ENCODE measurements at places on chromosomes 4 and X.

DNA sequence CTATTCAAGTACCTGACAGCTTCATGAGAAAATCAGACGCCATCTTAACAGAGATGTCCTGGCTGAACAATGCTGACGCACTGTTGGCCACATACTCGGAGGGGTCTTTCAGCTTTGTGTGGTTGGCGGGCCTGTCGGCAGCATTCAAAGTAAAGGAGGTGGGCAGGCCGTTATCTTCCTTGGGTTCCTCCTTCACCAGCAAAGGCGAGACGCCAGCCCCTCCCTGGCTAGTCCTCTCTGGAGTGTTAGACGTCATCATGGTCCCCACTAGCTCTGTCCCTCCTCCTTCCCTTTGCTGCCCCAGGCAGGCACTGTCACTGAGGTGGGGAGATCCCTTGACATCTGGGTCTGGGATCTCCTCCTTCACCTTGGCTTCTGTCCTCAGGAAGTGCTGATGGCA is 53.0 kb downstream of the ZNF827 start:
- DNase-seq, result no peak

- DNase-seq, result no peak
These were observed 581 bp upstream of the FAM114A1 start for GRCh38 chr4:38866973-38867477.

- no peak for DNase-seq
These were observed 1115.3 kb downstream of the PDHA2 start for GRCh38 chr4:96955226-96955625.

- DNase-seq, result no peak
These were observed 147.1 kb downstream of the CAMK2D start for GRCh38 chr4:113614414-113614813.

- DNase-seq, result no peak
These were observed 60.8 kb upstream of the DHX15 start for GRCh38 chr4:24644983-24645764.

DNA sequence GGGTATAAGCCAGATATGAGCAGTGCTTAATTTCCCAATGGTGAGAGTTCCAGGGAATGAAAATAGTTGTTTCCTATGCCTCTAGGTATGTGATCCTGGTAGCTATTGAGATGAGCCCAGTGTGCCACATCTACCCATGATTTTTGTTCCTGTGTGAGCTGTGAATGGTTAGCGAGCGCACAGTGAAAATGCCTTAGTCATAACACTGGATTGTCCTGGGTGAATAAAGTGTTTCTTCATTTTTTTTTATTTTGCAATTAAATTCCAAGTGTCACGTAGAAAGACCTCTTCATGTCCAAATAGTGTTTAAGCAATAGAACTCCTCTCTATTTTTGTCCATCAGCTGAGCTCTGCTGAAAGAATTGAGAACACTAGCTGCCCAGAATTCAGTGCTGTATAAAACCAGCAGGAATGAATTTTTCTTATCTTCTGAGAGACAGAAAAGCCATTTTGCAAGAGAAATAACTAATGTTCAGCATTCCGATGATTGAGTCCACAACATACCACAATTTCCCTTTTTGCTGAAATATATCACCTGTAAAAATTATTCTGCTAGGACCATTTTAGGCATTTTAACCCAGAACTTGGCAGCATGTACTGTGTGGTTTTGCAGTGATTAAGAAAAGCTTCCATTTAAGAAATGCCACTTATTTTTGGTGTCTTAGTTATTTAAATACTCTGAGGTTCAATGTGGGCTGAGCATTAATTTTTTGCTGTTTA is 5.6 kb downstream of the MAOA start:
- DNase-seq, result no peak

Measured in stimulated activated CD8-positive, alpha-beta memory T cell treated with anti-CD3 and anti-CD28 coated beads, Interleukin-15, amount 100 ng/mL, for 4 hours (primary cell).